ENCODE measurements at places on chromosomes 3 and 15. TPM values are rescaled to one million over a fixed set of nuclear protein-coding genes. Genes with fewer than 3 reads are reported as not detected.

C3orf20 gene
- total RNA-seq, result 0.26 TPM

MUSTN1 gene
- 2.9 TPM for total RNA-seq

DNAH12 gene
- 0.37 TPM for total RNA-seq

SLC28A2 gene
- total RNA-seq, result not detected

TYRO3 gene
- 16.8 TPM for total RNA-seq

SH3GL3 gene
- total RNA-seq, result 8.9 TPM

SEMA4B gene
- total RNA-seq, result 39.3 TPM

CLEC3B gene
- 89.4 TPM for total RNA-seq

SI gene
- total RNA-seq, result not detected
